ENCODE measurements at places on chromosomes 1 and 21.

DNA sequence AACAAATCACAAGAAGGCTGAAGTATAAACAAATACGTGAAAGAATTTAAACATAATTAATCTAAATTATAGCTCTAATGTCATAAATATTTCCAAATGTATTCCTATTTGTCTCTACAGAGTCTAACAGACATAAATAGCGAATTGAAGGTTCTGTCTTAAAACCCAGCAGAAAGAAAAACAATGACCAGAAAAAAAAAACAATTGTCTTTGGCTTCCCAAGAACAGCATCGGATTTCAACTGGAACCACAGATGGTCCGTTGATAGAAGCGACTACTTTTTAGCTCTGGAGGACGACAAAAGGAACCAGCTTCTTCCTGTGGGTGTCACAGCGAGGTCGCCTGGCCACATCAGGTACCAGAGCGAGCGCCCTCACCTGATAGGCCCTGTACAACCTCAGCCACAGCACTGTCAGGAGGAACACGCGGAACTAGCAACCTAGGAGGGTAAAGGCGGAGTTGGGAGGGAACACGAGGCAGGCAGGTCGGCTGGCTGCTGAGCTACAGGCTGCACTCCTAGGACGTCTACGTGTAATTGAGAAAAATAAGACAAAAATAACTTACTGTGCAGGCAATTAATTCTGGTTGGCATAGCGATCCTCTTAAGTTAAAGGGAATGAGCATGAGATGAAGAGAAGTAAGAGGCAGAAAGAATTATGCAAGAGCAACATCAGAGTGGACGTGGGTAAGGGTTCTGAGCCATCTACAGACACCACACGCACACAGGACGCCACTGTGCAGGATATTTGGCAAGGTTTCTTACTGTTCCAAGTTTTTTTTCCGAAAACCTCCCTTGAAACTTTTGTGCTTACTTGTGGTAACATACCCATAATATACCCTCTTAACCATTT lies 16.7 kb upstream of the PRDM15 start:
- no peak for DNase-seq

- DNase-seq: no peak
These were observed 58.0 kb upstream of the LAPTM5 start for GRCh38 chr1:30815556-30815955.

- DNase-seq: no peak
These were observed 22.5 kb upstream of the SRP9 start for GRCh38 chr1:225754940-225755641.

- peak; percentile 46 for DNase-seq
These were observed 80.0 kb downstream of the NDUFS5 start for GRCh38 chr1:39105841-39106765.

DNA sequence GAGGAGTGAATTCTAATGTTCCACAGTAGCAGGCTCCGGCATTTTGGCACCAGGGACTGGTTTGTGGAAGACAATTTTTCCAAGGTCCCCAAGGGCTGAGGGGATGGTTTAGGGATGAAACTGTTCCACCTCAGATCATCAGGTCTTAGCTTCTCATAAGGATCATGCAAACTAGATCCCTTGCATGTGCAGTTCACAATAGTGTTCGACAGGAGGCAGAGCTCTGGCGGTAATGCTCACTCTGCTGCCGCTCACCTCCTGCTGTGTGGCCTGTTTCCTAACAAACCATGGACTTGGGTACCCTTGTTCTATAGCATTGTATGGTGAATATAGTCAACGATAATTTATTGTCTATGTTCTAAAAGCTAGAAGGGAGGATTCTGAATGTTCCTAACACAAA lies 16.6 kb downstream of the CRNN start:
- no peak for DNase-seq

All from midbrain (tissue), 1 donor.